ENCODE measurements at places on chromosomes 3 and 15.

DNA sequence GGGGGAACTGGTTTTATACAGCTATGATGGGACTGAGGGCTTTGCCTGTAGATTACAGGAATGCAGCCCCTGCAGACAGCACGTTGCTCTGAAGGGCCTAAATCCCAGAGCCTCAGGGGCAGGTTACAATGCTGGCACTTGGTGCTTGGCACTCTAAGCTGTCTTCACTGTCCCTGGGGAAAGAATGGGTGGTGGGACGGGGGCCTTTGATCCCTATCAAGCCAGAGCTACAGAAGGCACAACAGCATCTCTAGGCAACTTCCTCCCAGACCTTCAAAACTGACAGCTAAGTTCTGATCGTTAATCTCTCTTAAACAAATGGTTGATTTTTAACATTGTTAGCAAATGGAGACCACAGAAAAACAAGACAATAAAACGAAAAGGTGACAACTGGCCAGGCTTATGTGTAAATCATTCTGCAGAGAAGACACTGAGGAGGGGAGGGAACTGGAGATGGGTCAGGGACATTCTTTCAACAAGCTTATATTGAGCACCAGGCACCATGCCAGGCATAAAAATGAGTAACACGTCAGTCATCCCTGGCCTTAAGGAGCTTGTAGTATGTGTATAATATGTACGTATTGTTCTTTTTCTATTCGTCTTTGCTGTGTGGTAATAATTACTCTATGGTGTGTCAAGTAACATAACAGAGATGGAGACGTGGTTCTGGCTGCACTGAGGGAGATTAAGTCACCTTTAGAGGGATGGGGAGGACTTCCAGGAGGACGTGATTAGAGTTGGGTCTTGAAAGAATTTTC lies 49.1 kb downstream of the CA12 start:
- DNase-seq: no peak

DNA sequence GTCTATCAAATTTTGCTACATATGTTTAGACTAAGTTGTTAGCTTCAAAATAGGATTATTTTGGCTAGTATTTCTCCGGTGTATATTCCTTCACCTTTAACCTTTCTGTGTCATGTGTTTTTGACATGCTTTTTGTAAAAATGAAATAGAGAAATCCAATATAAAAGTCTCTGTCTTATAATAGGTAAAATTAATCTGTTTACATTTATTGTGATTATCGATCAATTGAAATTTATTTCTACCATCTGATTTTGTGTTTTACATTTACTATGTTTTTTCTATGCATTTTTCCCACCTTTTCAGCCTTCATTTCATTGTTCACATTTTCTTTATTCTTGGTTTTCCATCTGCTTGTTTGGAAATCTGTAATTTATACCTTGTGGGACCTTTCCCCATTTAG lies 11.7 kb upstream of the LHFPL4 start:
- no peak for DNase-seq

DNA sequence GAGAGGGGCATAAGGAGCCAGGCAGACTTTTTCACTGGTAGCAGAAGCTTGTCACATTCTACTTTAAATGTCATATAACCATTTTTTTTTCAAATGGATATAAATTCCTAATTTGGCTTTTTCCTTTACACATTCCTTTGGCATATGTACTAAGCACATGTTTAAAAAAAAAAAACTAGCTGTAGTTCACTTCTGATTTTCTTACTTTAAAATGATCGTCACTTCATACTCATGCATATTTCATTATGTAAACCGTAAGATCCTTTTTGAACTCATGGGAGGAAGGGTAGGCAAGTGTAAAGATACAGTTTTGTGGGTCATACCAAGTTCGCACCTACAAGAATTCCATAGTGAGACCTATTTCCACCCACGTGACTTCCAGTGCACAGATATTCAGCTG lies 45.1 kb upstream of the BFSP2 start:
- no peak for DNase-seq

GRCh38 chr3:188664795-188665194 lies 507.0 kb upstream of the TPRG1 start:
- DNase-seq: peak; percentile 56

GRCh38 chr3:72754582-72754981 lies 93.7 kb downstream of the SHQ1 start:
- no peak for DNase-seq

DNA sequence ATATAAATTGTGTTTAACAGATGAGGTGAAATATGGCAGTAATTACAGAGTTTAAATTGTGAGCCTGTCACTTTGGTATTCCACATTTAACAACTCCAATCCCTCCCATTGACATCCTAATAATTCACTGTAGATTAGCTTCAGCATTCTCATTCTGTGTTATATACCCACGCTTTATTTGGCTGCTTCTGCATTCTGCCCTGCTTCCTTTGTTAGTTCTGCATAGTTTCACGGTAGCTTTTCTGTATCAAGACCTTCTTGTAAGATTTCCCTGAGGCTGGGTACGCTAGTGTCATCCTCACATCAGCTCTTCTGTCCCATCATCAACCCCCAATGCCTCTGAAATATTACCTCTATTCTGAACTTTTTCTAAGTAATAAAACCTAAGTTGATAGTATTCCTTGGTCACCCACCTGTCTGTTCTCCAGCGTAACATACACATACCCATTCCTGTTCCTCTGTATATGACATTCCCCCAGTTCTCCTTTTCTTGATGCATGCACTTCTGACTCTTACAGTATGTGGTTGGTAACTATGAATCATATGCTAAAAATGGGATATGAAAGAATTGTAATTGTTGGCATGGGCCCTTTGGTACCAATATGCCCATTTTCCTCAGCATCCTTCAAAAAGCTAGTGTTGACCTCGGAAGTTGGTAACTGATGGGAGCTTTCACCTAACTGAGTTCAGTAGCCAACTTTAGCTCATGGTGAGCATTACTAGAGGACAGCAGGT lies 171.2 kb downstream of the KLHL25 start:
- no peak for DNase-seq

DNA sequence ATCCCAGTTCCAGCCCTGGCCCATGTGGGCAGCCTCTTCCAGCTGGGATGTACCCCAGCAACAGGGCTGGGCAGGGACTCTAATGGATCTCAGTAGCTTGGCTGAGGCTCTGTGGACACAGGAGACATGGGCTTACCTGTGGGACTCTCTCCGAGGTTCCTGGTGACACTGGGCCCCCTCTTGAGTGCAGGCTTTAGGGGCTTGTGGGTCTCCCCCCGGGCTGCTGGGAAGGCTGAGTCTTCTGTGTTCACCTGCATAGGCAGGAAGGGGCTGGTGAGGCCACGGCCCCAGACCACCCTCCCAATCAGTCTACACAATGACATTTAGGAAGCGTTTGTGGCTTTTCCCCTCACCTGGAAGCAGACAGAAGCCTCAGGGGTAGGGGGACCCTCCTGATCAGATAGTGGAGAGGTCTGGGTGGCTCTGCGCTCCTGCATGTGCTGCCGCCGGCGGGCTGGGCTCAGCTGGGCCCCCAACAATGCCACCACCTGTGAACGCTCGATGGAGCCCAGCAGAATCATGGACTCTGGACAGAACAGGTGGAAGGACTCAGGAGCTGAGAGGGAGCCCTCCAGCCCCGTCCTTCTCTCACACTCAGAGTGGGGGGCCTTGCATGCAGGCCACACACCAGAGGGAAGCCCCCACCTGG lies 8.4 kb downstream of the CLCN2 start:
- DNase-seq: no peak

DNA sequence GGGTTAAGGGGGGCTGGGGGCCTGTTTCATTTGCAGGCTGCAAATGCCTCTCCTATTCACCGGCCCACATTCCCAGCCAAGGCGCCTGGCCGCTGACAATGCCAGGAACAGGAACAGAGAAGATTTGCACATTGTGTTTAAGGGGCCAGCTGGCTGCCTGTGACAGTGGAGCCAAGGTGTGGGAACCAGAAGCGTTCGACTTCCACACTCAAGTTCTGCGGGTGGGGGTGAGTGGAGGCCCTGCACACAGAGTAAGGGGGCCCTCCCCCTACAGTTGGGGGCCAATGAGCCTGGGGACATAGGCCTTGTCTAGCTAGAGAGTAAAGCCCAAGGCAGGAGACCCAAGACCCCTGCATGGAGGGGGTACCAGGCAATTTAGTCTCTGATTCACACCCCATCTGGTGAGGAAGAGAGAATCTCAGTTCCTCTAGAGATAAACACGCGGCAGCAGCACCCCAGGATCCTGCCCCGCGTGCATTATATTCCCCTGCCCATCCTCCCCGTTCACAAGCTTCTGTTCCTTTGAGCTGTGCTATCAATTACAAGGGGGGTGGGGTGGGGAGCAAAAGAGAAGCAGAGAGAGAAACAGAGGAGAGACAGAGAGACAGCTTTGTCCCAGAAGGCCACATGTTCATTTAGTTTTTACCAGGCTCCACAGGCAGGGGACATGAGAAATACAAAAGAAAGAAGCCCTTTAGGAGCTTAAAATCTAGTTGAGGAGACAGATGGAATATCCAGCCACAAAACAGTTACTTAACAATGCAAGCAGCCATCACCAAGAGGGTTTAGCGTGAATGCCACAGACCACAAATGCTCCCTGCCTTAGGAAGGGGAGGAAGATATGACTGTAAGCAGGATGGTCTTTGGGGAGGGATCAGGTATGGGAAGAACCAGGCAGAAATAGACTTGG lies 9.2 kb downstream of the IGDCC3 start:
- no peak for DNase-seq

- DNase-seq: no peak
Observed at GRCh38 chr15:82058517-82059204, 12.8 kb upstream of the MEX3B start.

DNA sequence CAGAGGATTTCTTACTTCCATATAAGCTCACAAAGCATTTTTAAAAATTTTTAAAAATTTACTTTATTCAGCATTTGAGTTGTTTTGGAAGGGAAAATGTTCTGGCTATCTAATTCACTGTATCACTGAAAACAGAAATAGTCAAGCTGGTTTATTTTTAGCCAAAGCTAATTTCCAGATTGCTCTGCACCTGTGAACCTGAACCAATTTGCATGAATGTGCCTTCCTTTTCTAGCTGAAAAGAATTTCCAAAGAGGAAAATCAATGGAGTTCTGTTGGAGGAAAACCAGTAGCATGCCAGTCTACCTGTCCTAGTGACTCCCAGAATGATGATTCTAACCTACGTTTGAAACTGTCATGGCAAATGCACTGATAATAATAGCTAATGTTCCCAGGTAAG lies 134.2 kb upstream of the LIPC start:
- no peak for DNase-seq

GRCh38 chr3:71152892-71153265 lies 430.6 kb downstream of the FOXP1 start:
- DNase-seq: no peak

- DNase-seq: no peak
Observed at GRCh38 chr15:91694131-91694830, 159.2 kb upstream of the SLCO3A1 start.

GRCh38 chr15:64894395-64895056 lies 17.2 kb upstream of the ANKDD1A start:
- peak; percentile 86 for DNase-seq

- DNase-seq: peak; percentile 44
Observed at GRCh38 chr3:71011565-71012287, 571.8 kb downstream of the FOXP1 start.

DNA sequence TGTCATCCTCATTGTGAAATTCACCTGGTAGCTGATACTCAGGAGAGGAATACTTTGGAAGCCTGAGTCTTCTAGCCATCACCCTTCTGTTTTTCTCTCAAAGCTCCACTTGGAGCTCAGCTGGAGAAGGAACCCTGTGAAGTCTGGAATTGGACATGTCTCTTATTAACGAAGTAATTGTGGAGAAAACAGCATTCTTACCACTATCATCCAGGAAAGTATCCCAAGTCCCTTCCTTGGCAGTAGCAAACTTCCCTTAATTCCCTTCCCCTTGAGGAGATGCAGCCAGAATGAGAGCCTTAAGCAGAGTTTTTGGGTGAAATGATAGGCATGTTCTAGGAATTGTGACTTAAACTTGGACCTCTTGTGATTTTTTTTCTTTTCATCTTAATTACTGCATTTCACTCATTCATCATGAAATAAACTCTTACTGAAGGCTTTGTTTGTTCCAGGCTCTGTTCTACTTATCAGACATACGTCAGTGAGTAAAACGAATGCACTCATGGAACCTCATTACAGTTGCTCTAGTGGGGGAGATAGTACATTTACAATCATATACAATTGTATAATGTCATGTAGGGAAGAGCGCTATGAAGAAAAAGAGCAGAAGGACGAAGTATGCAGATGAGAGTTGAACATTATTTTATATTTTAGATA lies 30.5 kb upstream of the TCF12 start:
- no peak for DNase-seq

- DNase-seq: no peak
Observed at GRCh38 chr3:139235192-139235591, 108.6 kb upstream of the MRPS22 start.

GRCh38 chr3:155088706-155089345 lies 8.7 kb downstream of the MME start:
- no peak for DNase-seq

DNA sequence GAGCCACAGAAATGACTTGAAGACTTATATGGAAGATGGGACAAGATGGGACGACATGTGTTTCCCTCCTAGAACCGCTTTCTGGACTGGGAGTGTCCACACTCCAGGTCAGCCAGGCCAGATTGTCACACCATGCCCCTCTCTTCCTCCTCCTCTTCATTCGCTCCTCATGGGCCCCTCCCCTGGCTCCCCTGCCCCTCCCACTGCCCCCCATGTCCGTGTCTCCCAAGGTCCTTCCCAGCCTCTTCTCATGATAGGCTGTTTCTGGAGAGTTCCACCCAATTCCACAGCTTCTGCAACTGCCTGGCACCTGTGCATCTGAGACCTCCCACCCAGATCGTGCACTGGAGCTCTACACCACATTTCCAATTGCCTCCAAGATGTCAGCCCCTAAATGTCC lies 6.6 kb downstream of the MYO5C start:
- no peak for DNase-seq

All from OCI-LY7 (cell line).